Activated T-cell treated with anti-CD3 and anti-CD28 coated beads for 24 hours (primary cell): ENCODE measurements at places on chromosomes 5 and 9.

DNA sequence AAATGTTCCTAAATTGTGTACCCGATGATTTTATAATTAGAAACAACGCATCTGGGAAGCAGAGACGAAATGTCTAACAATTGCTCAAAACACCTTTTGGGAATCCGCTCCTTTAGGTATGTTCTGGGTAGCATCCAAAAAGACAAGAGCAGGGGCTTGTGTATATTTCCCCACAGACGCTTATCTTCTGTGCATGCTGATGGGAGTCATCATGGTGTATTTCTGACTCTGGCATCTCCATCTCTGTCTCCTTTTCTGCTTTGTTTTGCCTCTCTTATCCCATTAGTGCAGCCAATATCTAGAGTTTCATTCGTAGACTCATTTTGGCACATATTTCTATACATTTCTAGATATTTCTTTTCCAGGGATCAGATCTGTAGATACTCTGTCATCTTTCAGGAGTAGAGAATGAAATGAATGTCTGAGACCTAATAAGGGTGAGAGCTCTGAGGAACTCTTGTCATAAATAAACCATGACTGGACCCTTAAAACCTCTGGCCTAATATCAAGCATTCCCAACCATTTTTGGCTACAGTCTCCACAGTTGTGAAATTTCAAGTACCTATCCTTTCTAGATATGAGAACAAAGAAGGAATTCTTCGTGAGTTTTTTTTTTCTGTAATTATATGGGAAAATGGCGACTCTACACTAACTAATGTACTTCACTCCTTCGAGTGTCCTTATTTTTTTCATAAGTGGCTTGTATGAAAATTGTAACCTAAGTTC lies 508.2 kb downstream of the ACTL7B start:
- no peak for DNase-seq

DNA sequence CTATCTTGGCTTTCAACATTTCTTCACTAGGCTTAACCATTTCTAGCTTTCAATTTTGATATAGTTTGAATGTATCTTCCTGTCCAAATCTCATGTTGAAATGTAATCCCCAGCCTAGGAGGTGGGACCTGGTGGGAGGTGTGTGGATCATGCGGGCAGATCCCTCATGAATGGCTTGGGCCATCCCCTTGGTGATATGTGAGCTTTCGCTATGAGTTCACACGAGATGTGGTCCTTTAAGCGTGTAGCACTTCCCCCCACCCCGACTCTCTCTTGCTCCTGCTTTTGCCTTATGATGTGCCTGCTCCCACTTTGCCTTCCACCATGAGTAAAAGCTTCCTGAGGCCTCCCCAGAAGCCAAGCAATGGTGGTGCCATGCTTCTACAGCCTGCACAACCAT lies 40.6 kb downstream of the PHAX start:
- no peak for DNase-seq

DNA sequence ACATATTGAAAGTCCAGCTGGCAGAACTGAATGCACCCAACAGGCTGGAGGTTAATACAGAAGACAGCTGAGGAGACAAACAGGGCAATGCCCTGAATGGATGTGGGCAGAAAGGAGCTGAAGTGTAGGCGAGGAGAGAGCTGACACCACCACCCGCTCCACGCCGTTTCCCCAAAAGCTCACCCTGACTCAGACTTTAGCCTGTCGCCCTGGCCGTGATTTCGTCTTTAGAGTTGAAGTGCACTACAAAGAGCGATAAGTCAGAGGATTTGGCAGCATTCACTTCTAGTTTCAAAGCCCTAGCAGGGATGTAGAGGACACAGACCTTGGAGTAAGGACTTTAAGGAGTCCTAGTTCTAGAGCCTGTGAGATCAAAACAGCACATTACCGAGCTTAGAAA lies 2.2 kb upstream of the ERAP1 start:
- no peak for DNase-seq

DNA sequence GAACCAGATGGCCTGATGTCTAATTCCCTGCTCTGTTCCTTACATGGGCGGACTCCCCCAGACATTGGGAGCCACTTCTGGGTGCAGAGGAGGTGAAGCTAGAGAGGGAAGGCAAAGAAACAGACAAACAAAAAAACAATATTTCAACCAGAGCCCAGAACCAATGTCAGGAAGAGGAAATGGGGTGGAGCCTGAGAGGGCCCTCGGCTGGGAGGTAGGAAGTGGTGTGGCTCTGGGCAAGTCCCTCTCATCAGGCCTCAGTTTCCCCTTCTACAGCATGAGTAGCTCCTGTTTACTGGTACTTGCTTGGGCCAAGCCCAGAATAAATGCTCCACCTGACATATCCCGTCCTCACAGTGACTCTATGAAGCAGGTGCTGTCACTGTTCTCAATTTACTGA lies 11.1 kb downstream of the SH2D3C start:
- DNase-seq = no peak

GRCh38 chr5:139378101-139378825 lies 4.8 kb downstream of the SLC23A1 start:
- no peak for DNase-seq

DNA sequence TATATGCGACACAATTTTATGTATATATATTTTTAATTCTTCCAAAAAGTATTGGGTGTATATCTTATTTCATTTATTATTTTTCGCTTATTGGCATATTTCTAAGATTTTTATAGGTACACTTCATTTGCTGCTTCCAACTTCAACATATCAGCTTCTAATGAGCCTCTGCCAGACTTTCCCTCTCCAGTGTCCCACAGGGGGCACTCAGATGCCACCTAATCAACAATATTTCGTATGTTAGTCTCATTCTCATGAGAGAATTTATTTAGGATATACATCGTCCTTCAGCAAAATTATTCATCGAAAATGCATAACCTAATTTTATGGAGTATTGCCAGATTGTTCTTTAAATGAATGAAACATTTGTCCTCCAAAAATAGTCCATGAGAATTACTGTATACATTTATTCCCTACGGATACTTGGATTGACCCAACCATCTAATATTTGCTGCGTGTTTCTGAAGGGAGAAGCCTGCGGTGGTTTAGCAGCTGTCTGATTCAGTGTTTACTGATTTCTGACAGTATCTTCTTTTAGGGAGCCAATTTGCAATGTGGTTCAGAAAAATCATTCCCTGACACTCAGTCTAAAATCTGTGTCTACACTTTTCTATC lies 100.6 kb upstream of the SELENOP start:
- DNase-seq = peak; percentile 23

DNA sequence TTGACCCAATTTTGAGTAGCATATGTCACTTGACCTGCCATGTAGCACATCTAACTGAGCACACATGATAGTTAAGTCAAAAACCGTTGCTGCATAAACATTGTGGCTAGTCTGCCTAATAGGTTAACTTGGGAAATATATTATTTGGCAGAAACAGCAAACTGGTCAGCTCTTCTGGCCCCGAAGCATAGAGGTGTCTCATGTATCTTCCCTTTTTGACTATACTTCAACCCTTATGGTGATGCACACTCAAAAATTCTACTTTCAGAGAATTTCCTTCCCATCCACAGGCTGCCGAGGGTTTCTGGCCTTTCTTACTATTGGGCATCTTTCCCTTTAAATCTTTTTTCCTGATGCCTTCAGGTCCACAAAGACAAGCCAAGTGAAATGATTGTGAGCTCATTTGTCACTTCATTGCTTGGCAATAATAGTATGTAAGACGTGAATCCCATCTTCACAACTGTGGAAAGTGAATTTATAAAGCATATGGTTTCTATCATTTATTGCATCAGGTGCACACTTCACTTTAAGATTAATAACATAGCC lies 41.2 kb downstream of the MOCS2 start:
- no peak for DNase-seq

DNA sequence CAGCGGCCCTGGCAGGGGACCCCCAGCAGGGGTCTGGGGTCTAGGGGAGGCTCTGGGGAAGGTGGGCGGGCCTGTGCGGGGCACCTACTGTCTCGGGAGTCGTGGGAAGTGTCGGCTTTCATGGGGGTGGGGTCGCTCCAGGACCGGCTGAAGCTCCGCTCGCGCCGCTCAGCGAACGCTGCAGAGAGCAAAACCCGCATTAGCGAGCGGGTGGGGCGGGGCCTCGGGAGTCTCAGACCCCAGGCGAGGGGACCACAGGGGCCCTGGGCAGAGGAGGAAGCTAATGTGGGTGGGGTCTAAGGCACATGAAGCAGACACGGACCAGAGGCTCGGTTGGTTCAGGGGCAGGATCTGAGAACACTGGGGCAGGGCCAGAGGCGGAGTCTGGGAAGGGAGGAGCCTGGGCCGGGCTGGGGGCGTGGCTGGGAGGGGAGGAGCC lies 5.5 kb downstream of the NSMF start:
- DNase-seq = peak; percentile 42

- DNase-seq = no peak
Measured at GRCh38 chr5:37005252-37005651, 128.7 kb downstream of the NIPBL start.

DNA sequence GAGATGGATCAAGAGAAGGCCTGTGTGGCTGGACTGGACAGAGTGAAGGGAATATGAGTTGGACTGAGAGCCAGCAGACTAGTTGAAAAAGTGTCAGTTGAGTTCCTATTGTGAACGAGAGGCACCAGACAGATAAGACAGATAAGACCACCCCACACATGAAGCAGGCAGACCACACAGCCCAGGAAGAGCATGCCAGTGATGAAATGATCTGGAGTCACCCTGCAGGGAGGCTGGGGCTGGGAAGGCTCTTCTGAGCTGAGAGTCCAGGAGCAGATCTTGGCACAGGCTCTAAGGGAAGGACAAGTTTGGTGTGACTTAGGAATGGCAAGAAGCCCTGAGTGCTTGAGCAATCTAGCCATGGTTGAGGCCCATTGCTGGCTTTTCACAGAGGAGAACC lies 10.6 kb upstream of the SLC25A48 start:
- DNase-seq = no peak

DNA sequence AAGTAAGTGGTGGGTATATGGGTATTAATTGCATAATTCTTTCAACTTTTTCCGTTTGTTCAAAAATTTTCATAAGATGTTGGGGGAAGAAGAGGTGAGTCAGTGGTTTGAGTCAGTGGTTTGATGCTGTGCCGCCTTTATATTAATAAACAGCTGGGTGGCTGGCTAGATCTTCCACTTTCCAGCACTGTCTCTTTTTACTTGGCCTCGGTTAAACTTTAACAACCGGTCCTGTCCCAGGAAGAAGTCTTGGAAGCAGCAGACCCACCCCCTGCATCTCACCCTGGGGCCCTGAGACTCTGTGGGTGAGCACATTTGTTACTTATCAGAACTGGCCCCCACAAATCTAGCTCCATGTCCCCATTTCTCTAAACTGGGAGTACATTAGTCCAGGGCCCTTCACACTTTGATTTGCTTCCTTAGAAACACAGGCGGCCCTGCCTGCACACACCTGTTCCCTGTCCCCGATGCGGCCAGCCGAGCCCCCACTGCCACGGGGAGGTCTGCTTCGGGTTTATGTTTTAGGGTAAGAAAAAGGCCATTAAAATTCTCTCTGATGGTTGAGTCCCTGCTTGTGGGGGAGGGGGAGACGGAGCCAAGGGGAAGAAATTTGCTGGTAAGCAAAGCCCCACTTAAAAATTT lies 90.7 kb downstream of the PTCH1 start:
- no peak for DNase-seq

DNA sequence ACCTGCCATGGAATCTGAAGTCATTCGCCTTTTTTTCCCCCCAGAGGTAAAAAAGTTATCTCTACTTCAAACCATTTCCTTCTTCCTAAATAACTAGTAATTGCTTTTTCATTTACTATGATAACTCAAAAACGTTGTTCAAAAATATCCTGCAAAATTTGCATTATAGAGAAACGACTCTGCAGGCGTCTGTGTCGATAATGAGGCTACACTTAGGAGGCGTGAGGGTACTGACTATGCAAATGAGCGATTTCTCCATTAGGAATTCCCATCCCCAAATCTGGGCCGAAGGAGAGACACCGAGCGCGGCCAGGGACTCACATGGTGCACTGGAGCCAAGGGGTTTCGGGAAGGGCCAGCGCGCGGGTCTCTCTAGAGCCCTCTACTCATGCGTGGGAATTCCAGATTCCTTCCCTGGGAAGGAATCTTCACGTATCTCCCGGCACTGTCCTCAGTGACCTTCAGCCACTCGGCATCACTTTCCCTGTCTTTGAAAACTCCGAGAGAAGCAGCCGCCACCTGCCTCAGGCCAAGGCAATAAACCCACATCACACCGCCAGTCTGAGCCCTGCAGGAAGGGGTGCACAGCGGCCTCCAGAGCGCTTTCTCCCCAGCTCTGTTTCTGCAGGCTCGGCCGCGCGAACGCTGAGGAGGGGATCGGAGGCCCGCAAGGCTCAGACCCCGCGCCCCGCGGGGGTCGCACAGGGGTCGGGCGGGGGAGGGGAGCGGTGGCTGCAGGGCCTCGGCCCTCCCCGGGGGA lies 718 bp upstream of the DENND4C start:
- DNase-seq = no peak

DNA sequence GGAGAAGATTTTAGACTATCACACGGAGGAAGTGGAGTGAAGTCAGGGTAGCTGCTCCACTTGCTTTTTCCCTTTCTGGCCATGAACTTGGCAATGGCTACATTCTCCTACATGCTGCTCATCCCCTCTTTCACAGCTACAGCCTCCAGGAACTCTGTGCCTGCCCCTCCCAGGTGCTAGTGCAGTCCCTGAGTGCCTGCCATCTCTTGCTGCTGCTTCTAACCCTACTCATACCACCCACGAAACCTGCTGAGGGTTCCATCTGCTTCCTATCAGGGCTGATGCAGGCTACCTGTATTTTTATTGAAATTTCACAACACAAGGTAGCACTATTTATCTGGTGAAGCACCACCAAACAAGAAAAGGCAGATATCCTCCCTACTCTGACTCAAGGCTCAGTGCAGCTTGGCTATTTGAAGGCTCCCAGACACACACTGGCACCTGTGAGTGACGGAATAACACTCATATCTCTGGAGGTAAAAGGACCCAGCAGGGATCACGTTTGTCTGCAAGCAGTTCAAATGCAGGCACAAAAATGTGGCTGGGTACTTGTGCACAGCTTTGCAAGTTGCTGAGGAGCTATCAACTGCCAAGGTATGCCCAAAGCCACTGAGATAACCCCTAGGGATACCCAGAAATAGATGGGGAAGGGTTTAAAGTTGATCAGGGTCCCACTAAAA lies 51.6 kb downstream of the MARCHF11 start:
- DNase-seq = no peak

DNA sequence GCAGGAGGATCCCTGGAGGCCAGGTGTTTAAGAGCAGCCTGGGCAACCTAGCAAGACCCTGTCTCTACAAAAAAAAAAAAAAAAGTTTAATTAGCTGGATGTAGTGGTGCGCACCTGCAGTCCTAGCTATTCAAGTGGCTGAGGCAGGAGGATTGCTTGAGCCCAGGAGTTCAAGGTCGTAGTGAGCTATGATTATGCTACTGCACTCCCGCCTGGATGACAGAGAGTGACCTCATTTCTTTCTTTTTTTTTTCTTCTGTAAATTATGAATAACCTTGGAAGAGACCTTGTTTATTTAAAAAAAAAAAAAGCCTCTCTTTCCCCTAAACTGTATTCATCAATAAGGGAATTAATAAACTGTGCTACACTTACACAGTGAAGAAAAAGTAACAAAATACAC lies 43.6 kb upstream of the SLC30A5 start:
- no peak for DNase-seq

DNA sequence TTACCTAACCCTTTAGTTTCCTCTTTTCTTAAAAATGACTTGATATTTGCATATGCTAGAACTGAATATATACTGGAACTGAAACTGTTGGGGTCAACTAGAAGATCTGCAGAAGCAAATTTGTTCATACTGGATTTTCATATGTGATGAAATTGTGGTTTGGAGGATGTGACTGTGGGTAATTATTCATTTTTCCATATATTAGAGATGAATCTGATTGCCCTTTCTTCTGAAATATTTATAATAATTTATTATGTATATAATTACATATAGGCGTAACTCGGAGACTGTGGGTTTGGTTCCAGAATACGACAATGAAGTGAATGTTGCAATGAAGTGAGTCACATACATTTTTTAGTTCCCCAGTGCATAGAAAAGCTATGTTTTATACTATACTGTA lies 149.1 kb downstream of the ATP10B start:
- no peak for DNase-seq
